ENCODE measurements at places on chromosomes 13 and 19.
A peak's percentile ranks its signal among the peaks of the same experiment; 100 is the strongest.

DNA sequence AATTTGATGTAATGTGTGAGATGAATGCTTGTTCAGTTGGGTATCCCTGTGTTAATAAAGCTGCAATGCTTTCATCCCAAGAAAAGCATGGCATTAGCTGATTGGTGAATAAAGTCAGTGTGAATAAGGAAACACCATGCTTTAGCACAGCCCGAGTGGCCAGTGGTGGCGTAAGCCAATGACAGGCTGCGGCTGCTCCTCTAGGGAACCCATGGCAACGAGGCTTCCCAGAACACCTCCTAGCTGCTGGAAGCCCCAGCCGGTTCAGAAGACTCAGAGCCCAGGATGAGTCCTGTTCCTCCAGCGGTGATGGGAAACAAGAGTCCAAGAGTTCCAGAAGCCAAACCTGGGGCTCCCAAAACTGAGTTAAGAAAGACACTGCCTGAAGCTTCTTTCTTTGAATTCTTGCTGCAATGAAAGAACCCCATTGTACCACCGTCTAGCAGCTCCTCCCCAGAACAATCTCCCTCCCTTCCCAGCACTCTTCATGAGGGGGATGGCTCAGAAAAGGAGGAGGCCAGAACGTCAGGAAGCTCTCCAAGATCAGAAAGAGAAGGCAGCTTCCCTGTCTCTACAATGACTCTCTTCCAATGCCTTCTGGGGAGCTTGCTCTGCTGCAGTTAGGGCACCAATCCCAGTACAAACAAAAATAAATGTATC is 58.2 kb downstream of the TSHZ3 start:
- DNase-seq = no peak

DNA sequence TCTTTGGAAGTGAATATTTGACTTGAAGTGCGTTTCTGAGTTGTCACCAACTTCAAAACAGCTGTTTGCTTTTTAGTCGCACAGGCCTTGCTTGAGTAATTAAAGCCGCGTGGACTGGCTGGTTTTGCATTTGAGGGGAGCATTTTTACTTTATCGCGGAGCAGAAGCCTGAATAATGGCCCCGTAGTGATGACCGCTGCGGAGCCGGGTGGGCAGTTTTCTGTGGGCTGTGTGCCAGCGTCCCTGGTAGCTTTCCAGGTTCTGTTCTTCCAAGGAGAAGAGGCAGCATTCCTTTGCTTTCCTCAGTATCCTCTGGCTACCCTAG is 1.1 kb downstream of the NAA16 start:
- peak; percentile 61 for DNase-seq

- no peak for DNase-seq
Measured at GRCh38 chr13:111181977-111182376, 66.9 kb downstream of the ARHGEF7 start.

- no peak for DNase-seq
Measured at GRCh38 chr13:89899302-89900103, 1448.0 kb upstream of the MIR17HG start.

GRCh38 chr19:19324059-19324770 is 3.6 kb downstream of the MAU2 start:
- DNase-seq = no peak

- no peak for DNase-seq
Measured at GRCh38 chr13:76350399-76350798, 535.8 kb downstream of the KCTD12 start.

- no peak for DNase-seq
Measured at GRCh38 chr13:106425661-106426060, 109.8 kb downstream of the EFNB2 start.

DNA sequence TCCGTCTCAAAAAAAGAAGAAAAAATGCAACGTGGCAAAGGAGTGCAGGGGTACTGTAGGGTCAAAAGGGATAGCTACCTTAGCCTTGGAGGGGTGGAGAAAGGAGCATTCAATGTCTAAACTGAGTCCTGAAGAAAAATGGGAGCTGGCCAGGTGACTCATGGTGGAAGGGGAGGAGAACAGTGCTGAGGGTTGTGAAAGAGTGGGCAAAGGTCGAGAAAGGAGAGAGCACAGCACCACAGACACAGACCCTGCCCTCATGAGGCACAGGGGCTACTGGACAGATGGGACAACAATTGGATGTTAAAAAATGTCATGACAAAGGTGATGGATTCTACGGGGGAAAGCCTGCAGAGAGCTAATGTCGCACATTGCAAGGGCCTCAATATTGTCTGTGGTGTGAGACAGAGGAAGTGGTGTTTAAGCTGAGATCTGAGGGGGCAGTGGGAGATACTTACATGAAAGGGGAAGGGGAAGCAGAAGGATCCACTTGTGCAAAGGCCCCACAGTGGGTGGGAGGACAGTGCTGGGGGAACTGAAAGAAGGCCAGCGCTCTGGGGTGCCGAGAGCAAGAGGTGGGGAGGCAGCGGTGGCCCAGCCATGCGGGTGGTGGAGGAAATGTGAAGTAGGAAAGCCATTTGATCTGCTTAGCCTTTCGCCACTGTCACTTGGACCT is 42.9 kb upstream of the URAD start:
- DNase-seq = no peak

GRCh38 chr13:25966086-25966485 is 85.7 kb downstream of the SHISA2 start:
- no peak for DNase-seq
